CD4-positive, alpha-beta T cell treated with Interleukin-4 for 4 hours (primary cell): ENCODE measurements at places on chromosomes 5 and 9.

DNA sequence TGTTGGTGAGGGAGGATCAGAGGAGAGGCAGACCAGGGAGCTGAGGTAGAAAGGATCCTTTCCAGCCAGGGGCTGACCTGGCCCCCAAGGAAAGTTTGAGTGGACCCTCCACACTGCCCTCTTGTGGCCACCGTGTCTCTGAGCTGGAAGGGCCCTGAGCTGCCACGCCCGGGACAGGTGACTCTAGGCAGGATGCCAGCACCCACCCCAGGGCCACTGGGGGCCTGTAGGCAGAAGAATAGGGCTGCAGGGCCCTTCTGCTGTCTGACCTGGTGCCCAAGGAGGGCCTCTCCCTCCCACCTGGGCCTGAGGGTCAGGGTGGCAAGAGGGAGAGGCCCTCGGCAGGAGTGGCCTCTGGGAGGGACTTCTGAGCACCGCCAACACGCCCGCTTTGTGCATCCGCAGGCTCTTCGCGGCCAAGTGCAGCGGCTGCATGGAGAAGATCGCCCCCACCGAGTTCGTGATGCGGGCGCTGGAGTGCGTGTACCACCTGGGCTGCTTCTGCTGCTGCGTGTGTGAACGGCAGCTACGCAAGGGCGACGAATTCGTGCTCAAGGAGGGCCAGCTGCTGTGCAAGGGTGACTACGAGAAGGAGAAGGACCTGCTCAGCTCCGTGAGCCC is 76.8 kb downstream of the LMX1B start:
- DNase-seq = peak; percentile 39

GRCh38 chr9:28951945-28952344 is 1378.7 kb upstream of the C9orf72 start:
- no peak for DNase-seq

GRCh38 chr9:2354856-2355696 is 266.5 kb upstream of the VLDLR start:
- DNase-seq = no peak

- no peak for DNase-seq
These were observed 26.3 kb upstream of the TNPO1 start for GRCh38 chr5:72790186-72790585.

- DNase-seq = no peak
These were observed 20.6 kb downstream of the OLFML2A start for GRCh38 chr9:124797343-124798103.

DNA sequence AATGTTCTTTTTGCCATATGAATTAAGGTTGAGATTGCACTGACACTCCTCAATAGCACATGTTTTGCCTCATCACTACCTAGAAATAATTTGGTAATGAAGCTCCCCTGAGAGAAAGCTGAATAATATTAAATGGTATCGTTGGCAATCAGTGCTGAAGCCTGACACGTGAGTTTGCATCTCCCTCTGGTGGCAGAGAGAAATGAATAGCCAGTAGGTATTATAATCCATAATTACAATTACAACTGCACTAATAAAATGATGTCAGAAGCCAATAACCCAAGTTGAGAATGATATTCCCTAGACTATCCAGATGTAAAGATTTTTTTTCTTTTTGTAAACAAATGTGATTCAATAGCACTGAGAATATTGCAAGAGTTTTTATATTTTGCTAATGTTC is 700.3 kb downstream of the PTPRD start:
- DNase-seq = no peak

DNA sequence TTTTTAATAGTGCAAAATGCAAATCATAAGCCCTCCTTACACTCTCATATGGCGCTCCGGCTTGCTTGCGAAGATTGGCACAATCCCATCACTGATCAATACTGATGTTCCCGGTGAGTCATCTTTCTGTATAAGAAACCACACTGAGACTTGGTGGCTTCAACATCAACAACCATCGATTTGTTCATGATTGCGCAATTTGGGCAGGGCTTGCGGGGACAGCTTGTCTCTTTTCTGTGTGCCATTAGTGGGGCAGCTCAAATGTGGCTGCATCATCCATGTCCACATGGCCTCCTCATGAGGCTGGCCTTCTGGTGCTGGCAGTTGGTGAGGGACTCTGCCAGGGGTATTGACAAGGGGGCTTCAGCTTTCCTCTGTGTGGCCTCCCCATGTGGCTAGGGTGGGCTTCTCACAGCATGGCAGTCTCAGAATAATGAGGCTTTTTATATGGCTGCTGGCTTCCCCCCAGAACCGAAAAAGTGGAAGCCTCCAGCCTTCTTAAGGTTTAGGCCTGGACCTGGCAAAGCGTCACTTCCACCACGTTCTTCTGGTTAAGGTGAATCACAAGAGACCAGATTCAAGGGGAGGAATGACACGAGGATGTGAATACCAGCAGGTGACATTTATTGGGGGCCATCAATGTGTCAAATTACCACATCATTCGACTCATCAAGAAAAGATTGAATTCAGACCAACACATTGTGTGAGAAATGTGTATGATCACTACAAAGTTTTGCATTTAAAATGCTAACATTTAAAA is 79.5 kb upstream of the NFIL3 start:
- no peak for DNase-seq

DNA sequence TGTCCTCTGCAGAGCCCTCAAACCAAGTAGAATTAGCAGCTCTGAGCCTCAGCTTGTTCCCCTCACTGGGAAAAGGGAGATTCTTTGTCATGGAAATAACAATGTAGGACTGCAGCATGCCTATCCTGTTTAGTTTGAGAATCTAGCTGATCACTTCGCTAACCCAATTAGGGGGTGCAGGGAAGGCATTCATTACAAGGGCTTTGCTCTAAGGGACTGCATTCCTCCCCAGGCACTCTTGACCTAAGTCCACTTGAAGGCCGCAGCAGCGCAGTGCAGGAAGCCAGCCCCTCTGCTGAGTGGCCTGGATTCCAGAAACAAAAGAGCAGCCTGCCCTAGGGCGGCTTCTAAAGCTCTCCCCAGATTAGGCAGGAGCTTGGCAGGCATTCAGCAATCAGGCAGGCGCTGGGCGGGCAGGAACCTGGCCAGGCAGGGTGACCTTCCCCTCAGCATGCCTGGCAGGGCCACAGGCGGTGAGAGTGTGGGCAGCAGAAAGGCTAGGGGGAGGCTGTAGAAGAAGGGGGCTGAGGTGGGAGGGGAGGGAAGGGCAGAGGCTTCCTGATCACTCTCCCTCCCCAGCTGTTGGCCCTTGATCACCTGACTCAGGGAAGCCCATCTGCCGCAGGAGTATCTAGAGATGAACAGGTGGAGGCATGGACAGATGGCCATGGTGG is 24.8 kb downstream of the CCNJL start:
- no peak for DNase-seq

- no peak for DNase-seq
These were observed 57.8 kb upstream of the GLRX start for GRCh38 chr5:95880081-95880926.
